ENCODE measurements at places on chromosomes 5 and 9.
A peak's percentile ranks its signal among the peaks of the same experiment; 100 is the strongest.

- peak; percentile 75 for DNase-seq
Measured at GRCh38 chr9:87148331-87149104, 201.2 kb upstream of the GAS1 start.

DNA sequence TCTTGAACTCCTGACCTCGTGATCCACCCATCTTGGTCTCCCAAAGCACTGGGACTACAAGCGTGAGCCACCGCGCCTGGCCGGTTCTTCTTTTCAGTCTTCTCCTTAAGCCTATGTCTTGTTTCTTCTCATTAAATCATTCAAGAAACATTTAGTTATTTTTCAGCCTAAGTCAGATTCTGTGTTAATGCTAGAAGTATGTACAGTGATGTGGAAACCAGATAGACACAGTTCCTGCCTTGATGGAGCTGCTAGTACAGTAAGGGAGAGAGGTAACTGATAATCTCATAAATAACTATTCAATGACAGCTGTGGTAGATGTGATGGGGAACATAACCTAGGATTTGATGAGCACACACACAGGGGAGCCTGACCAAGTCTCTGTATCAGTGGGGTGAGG lies 46.3 kb upstream of the NR3C1 start:
- DNase-seq: no peak

DNA sequence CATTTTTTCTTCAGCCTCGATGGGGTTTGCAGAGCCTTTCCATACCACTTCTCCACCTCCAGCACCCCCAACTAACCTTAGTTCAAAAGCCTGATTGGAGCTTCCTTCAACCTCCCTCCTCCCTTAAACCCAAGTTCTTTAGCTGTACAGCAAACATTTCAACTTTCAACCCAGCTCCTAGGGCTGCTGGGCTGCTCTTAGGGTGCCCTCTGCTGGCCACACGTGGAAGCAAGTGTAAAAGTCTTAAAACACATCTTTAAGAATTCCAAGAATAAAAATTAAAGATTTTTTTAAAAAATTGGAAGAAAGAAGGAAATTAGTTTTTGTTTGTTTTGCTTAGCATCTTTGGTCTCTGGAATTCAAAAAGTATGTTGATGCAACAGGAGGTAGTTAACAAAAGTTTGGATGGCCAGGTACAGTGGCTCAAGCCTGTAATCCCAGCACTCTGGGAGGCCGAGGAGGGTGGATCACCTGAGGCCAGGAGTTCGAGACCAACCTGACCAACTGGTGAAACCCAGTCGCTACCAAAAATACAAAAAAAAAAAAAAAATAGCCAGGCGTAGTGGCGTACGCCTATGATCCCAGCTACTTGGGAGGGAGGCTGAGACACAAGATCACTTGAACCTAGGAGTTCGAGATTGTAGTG lies 15.5 kb upstream of the HSD17B3 start:
- DNase-seq: peak; percentile 48

DNA sequence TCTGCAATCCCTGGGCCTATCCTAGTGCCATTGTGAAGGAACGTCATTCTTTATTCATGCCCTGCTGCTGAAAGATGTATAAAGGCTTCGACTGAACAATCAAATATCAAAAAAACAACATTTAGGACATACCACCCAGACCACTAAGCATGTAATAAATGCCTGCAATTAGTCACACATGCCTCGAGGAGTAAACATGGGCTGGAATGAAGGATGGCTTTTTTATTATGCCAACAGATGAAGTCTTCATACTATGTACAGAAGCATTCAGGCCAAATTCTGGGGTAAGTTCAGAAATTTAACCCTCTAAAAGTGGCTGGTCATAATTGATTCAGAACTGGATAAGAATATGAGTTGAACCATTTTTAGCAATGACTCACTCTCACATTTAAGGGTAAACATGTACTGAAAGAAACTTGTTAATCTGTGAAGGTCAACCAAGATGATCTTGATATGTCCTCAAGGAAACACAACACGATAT lies 38.1 kb downstream of the FAM240B start:
- no peak for DNase-seq

DNA sequence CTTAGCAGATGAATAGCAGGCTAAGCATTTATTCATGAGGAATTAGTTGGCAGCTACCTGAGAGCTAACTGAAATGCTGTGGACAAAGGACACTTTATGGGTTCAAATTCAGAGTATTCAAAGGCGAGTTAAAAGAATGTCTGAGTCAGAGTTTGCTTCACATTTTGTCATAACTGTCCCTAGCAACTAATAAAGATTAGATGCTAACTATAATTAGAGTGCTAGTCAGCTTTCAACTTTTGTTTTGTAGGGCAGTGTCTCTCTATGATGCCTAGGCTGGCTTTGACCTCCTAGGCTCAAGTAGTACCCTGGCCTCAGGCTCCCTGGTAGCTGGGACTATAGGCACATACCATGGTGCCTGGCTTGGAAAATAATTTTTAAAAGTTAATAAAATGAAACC lies 4.6 kb downstream of the SMC5 start:
- DNase-seq: no peak

DNA sequence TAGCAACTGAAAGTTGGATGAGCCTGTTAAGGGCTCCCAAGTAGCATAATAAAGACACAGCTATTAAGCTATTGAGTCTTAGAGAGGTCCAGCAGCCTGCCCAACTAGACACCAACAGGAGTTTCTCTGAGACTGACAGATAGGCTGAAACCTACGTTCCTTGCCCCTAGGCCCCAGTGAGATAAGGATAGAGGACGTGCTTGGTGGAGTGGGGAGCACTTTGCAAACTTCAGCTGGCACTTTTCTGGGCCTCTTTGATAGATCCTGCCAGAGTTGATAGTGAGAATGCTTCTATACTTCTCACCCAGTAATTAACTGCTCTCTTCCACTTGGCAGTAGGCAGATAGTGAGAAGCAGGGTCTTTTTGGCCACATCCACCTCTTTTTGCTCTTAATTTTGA lies 20.8 kb upstream of the CTNNA1 start:
- no peak for DNase-seq

- DNase-seq: no peak
Measured at GRCh38 chr5:111246459-111246858, 22.3 kb downstream of the CAMK4 start.

DNA sequence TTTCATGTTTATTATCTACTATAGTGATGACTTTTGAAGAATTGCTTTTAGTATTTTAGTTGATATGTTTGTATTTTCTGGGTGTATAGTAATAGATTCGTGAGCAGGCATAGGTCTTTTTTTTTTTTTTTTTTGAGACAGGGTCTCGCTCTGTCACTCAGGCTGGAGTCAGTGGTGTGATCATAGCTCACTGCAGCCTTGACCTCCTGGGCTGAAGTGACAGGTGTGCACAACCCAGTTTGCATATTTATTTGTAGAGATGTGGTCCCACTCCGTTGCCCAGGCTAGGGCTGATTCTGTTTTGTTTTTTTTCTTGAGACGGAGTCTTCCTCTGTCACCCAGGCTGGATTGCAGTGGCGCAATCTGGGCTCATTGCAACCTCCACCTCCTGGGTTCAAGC lies 11.9 kb downstream of the ERBIN start:
- DNase-seq: no peak

- no peak for DNase-seq
Measured at GRCh38 chr9:36398745-36399144, 1.3 kb downstream of the RNF38 start.

GRCh38 chr5:147336876-147337275 lies 102.0 kb downstream of the STK32A start:
- DNase-seq: no peak

DNA sequence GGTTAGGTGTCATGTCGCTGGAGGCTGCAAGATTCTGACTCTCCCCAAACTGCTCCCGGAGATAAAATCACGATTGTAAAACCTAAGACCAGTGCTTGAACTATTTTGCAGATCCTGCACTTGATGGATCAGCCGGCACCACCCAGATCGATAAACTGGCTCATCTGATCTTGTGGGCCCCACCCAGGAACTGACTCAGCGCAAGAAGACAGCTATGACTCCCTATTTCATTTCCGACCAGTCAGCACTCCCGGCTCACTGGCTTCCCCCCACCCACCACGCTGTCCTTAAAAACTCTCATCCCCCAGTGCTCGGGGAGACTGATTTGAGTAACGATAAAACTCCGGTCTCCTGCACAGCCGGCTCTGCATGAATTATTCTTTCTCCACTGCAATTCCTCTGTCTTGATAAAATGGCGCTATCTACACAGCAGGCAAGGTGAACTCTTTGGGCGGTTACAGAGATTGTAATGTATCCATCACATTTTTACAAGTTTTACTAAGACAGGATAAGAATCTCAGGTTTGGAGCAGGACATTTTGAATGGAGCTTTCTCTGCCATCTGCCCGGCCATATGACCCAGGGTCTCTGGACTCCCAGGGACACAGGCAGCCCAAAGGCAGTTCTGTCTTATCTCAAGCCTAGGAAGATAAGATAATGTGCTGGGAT lies 10.6 kb upstream of the PPP1R26 start:
- DNase-seq: no peak

GRCh38 chr9:102237094-102237493 lies 498.6 kb upstream of the GRIN3A start:
- no peak for DNase-seq

All from hippocampal formation (tissue), 2 donors.